Activated CD4-positive, alpha-beta T cell treated with anti-CD3 and anti-CD28 coated beads, Interleukin-2, amount 50 U/mL, for 24 hours (primary cell): ENCODE measurements at places on chromosomes 7 and 10.

GRCh38 chr7:13072014-13072413 lies 384.6 kb downstream of the ARL4A start:
- no peak for DNase-seq

- no peak for DNase-seq
These were observed 263.4 kb downstream of the BICC1 start for GRCh38 chr10:58775960-58776567.

DNA sequence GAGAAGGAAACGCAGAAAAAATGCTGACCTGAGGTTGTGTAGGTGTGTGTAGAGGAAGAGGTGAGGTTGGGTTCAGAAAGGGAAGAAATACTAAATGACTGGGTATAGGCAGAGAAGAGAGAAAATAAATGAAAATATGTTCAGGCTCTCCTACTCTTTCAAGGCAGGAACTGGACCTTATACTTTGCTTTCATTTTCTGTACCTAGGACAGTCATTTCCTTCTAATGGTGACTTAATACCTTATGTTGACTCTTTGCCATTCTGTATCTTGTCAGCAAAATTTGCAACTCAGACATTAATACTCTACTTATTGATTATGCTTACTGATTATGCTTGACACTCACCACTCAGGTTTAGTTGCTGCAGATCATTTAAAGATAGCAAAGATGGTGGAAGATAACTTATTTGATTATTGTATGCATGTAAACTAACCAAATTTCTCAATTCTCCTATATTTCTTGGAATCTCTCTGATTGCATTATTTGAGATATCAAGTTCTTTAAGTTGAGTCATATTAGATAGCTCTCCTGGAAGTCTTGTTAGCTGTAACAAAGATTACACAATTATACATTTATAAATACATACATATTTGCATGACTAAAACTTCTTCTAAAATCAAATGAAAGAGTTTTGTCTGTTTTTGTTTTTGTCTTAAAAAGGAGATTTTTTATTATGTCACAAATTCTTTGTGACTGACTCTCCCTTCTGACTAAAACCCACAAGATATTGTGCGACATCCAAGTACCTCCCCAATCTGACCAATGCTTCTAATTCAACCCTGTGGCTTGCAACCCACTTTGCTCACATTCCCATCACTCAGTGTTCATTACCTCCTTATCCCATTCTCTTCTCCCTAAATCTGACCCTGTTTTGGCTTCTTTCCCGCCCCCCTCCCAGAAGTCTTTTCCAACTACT lies 20.0 kb downstream of the LRRD1 start:
- DNase-seq: no peak

DNA sequence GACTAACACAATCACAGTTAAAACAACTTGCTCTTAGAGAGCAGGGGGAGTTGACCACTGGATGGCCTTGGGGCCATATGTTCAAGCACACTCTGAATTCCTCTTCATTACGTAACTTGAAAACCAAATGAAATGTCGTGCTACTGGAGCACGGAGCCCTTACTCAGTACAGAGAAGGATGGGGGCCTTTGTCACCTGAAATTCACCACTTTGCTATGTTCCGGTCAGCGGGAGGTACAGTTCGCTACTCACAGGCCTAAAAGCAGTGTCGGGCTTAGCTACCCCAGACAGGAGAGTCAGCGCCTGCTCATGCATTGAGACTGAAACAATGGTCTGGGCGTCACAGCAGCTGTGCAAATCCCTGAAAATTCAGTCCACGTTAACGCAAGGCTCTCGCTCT lies 39.6 kb downstream of the GLI3 start:
- no peak for DNase-seq

DNA sequence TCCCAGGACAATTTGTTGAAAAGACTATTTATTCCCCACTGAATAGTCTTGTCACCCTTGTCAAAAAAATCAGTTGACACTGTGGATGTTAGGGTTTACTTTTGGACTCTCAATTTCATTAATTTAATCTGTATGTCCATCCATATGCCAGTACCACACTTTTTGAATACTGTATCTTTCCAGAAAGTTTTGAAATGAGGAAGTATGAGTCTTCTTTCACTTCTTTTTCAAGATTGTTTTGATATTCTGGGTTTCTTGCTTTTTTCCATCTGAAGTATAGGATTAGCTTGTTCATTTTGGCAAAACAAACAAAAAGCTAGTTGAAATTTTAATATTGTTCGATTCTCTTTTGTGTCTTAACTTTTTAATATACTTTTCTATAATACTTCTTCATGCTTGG lies 21.7 kb downstream of the KLHDC10 start:
- DNase-seq: no peak

GRCh38 chr7:96578606-96579005 lies 131.0 kb downstream of the SEM1 start:
- DNase-seq: no peak

- no peak for DNase-seq
These were observed 252.7 kb downstream of the SKIDA1 start for GRCh38 chr10:21272643-21273399.

GRCh38 chr7:85290269-85290668 lies 103.4 kb upstream of the SEMA3D start:
- no peak for DNase-seq

DNA sequence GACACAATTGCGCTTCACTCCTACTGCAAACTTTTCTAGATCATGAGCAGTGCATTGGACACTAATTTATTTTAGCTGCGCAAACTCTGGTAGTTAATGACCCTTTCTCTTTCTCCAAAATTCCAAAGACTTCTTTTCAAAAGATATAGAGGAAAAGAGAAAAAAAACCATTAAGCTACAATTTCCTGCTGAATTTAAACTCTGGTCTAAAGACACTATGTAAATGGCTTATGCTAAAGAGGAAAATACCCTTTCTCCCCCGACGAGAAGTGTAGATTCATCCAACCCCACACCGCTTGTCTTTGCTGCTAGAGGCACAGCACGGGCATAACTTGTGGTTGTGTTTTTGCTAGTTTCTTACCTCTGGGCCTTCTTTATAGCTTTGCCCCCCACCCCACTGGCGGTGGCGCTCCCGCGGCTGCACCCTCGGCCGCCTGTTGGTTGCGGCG lies 84.1 kb downstream of the SNX10 start:
- DNase-seq: no peak

DNA sequence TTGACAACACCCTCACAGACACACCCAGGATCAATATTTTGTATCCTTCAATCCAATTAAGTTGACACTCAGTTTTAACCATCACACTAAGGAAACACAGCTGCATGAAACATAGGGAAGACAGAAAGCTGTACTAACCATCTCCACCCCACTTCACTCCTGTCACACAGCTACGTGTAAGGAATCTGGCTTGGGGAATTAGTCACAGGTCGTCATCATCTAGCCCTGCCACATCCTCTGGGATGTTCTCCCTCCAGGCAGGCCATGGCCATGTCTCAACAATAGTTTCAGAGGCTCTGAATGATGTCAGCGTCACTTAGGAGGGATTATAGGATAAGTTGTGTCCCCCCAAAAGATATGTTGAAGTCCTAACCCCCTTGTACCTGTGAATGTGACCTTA lies 10.8 kb upstream of the SEMA3C start:
- DNase-seq: no peak

DNA sequence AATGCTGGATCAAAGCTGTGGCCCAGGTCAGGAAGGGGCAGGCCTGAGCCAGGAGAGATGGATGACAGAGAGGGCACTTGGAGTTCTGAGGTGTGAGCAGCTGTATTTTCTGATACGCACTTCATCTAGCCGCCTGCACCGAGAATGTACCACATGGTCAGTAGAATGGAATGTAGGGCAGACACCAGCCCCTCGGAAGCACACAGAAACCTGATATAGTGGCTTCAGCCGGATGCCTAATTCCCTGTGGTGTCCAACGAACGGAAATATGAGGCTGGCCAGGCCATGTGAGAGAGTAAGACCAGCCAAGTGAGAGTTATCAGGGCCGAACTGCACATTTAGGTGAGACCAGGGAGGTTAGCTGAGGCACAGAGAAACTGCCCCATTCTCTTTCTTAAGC lies 46.7 kb upstream of the PLCE1 start:
- no peak for DNase-seq

DNA sequence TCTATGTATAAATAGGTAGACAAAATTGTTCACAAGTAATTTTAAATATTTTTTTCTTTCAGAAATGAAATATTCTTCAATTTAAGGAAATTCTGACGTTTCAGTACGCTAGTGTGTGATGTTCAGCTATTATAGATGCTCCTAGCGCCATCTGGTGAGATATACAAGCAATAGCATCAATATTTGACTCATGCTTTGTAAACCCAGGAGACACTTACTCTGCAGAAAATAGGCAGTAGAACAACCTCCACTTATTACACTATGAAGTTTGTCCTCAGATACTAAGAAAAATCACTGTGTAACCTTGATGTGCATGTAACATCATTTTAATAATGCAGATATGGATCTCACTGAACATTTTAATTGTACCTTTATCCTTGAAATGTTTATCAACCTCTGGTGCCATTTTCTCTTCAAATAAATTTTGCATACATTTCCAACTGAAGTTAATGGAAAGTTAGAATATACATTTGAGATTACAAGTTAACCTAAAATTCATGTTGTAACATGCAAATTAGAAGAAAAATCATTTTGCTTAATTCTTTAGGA lies 151.5 kb upstream of the FAM3C start:
- no peak for DNase-seq

GRCh38 chr7:50262916-50263690 lies 41.4 kb upstream of the IKZF1 start:
- DNase-seq: no peak

DNA sequence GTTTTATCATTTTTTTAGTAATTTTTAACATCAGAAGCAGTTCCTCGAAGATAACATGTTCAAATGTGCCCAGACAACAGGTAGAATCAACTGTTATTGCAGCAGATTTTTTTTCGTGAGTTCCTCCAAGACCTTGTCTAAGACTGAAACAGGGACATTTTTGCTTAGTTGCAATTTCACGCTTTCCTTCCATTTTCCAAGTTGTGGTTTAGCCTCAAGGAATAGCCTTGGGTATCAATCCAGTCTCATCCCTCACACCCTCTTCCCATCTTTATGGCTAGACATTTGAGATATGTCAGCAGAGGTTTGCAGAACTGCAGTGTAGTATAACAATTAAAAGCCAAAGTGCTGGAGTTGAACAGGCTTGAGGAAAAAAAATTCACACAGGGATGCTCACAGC lies 152.5 kb downstream of the SORCS1 start:
- no peak for DNase-seq

DNA sequence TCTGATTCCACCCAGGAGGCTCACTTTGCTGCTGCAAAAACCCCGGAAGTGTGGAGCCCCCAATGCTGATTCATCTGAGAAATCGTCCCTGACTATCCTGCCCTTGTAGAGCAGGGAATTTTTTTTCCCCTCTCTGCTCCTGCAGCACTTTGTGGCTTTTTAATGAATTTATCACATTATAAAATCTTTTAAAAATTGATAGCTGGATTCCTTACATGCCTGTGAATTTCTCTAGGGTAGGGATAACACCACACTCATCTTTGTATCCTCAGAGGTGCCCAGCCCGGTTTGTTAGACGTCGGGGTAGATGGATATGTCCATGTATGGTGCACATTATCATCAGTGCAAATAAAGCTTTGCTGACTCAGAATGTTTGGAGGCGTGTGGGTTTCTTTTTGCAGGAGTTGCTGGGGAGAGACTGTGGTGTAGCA lies 185.7 kb downstream of the STK31 start:
- no peak for DNase-seq

GRCh38 chr10:74677951-74678350 lies 148.4 kb upstream of the KAT6B start:
- DNase-seq: no peak

GRCh38 chr10:101136708-101137121 lies 5.6 kb downstream of the TLX1 start:
- no peak for DNase-seq

- DNase-seq: no peak
These were observed 140.6 kb downstream of the ARHGAP22 start for GRCh38 chr10:48464121-48464870.

- DNase-seq: no peak
These were observed 30.2 kb upstream of the IKZF1 start for GRCh38 chr7:50274361-50274760.

GRCh38 chr10:70132098-70133029 lies at the start of gene AIFM2:
TSS of gene AIFM2 (minus strand) at chr10:70132825. CDS start at chr10:70124084, 8,741 bp downstream.
- DNase-seq: no peak

GRCh38 chr10:26556748-26557640 lies 118.9 kb downstream of the APBB1IP start:
- DNase-seq: no peak

GRCh38 chr10:127947211-127947610 lies 40.3 kb downstream of the PTPRE start:
- no peak for DNase-seq

DNA sequence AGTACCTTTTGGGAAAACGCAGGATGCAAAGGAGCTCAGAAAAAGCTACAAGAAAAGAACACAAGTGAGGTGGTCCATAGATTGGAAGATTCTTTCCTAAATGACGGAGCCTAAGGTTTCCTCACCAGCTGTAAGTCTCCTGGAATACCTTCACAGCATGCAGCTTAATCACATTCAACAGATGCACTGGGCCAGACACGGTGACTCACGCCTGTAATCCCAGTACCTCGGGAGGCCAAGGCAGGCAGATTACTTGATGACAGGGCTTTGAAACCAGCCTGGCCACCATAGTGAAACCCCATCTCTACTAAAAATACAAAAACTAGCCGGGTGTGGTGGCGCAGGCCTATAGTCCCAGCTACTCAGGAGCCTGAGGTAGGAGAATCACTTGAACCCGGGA lies 228.7 kb downstream of the FRMD4A start:
- no peak for DNase-seq

GRCh38 chr7:45924283-45924682 lies 3.2 kb upstream of the IGFBP3 start:
- no peak for DNase-seq

- DNase-seq: no peak
These were observed 143.4 kb downstream of the TMEM168 start for GRCh38 chr7:112646783-112647182.

- DNase-seq: no peak
These were observed 3.9 kb downstream of the MPP7 start for GRCh38 chr10:28298951-28299350.

GRCh38 chr7:67588631-67589030 lies 592.0 kb downstream of the TYW1 start:
- DNase-seq: no peak

DNA sequence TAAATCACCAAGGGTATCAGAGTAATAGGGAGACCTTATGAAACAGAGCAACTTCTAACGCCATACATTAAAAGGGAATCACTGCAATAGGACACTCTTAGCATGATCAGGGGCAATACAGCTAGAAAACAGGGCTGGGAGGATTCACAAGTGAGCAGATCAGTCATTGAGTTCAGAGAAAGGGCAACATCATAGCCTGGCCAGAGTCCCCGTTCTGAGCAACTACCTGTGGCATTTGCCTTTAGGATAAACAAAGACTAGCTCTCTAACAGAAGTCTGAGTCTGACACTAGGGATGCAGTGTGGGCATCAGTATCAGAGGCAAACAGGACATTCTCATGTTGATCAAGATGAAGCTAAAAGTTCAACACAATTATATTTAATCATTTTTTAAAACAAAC lies 297.9 kb downstream of the DGKB start:
- DNase-seq: no peak
